NCI-H1105 (cell line): ENCODE measurements at places on chromosomes 3 and 15.

GRCh38 chr3:56884387-56884786 is 82.6 kb upstream of the ARHGEF3 start:
- DNase-seq: no peak

DNA sequence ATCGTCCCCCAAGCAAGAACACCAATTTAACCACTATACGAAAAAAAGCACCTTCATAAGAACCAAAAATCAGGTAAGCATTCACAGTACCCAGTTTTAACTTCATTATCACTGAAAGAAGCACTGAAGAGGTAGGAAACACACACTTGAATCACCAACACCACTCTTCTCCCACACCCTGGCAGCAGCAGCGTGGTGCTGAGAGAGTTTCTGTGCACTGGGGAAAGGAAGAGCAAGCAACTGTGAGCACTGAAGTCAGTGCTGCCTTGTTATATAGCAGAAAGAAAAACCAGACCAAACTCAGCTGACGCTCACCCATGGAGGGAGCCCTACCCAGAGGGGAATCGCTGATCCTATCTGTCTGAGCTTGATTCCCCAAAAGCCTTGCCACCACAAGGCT is 98.2 kb downstream of the DMXL2 start:
- DNase-seq: no peak

- DNase-seq: no peak
Observed at GRCh38 chr3:172601066-172601832, 78.0 kb upstream of the TNFSF10 start.

DNA sequence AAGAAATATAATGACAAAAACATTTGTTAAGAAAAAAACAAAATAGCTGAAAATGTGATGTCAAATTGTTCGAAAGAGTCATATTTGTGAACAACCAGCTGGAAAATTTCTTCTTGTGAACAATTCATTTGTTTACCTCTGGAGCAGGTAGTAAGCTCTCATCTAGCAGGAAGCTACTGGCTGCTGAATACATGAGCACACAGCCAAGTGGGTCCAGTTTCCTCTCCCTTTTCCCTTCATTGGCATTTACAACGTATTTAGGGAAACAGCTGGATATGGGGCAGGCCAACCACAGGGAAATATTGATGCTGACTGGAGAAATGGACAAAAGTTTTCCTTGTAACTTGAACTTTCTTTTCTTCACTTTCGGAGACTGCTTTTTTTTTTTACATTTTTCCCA is 1354.7 kb upstream of the EPHA6 start:
- DNase-seq: no peak

- DNase-seq: no peak
Observed at GRCh38 chr15:60397772-60398445, at the start of gene ANXA2. Gene ANXA2, minus strand, starts transcription at chr15:60397986. Its CDS starts 11,911 bp downstream, at chr15:60386075.

DNA sequence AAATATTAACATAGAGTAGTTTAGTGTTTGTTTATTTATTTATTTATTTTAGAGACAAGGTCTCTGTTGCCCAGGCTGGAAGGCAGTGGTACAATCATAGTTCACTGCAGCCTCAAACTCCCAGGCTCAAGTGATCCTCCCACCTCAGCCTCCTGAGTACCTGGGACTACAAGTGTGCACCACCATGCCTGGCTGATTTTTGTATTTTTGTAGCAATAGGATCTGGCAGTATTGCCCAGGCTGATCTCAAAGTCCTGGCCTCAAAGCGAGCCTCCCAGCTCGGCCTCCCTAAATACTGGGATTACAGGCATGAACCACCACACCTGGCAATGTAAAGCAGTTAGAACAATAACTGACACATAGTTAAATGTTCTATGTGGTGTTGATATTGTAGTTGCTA is 4.4 kb upstream of the ZNF148 start:
- no peak for DNase-seq

DNA sequence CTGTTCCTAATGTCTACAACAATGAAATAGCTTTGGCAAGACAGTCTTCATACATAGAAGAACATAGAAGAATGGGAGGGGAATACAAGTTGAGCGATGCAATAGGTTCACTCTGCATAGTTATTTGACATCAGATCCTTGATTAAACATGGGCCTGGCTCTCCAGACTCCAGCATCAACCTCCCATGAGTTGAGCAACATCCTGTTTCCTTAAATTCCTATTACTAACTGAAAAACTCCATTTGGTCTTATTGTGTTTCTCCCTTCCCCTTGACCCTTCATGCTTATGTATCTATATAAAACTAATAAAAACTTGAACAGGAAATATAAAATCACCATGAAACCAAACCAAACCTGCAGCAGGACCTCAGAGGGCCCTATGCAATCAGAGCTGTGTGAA is 304.5 kb upstream of the SATB1 start:
- DNase-seq: no peak

GRCh38 chr15:61743345-61743909 is 316.8 kb downstream of the VPS13C start:
- DNase-seq: no peak

GRCh38 chr3:125589547-125590122 is 5.7 kb downstream of the OSBPL11 start:
- no peak for DNase-seq

DNA sequence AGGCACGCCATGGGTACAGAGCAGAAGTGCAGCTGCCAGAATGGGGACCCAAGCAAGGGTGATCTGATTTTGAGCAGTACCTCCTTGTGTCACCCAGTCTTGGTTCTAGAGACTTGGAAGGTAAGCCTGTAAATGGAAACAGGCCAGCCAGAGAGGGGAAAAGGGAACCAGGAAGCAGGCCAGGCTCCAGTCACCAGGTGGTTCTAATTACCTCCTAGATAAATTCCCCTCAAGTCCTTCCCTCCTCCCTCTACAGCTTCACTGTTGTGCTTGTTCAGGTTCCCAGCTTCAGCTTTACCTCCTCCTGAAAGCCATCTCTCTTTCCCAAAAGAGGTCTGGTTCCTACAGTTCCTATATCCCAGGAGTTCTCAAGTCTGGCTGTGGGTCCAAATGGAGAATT is 58.8 kb upstream of the SLC7A14 start:
- DNase-seq: no peak

GRCh38 chr3:170760174-170760526 is 109.8 kb downstream of the RPL22L1 start:
- no peak for DNase-seq

GRCh38 chr15:82139823-82140268 is 94.0 kb upstream of the MEX3B start:
- peak; percentile 10 for DNase-seq

DNA sequence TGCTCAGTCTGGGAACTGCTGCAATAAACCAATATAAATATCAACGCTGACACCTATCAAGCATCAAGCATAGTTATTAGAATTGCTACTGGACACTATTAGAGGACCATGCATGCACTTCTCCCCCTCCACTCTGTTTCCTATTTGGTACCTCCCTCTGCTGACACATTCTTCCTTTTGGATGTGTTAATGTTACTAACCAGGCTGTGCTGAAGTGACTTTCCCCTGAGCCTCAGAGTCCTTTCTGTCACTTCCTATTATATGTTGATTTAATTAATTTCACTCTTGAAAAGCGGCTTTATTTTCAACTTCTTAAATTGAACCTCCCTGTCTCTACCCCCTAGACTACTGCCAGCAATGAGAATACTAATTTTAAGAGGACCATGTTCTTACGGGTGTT is 379.1 kb downstream of the MCTP2 start:
- DNase-seq: no peak

GRCh38 chr3:160676547-160677303 is at the start of gene ARL14:
Gene ARL14, plus strand, starts transcription at chr3:160677160. Its CDS starts 187 bp downstream, at chr3:160677347.
- DNase-seq: no peak

DNA sequence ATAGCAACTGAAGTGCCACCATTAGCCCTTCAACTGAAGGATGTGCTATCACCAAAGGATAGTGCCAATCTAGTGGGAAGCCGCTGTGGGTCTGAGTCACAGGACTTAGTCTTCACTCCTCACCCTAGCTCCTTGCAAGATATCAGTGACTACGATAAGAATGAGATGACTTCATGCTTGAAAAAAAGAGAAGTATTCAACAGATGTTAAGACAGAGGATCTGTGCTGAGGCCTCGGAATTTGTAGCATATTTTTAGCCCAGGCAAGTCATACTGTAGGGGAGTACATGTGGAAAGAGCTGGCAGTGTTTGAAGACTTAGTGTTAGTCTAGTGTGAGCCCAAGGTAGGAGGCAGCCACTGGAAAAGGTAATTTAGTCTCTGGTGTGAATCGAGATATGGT is 270.7 kb upstream of the LRTM1 start:
- DNase-seq: no peak

GRCh38 chr15:85858586-85859375 is 64.1 kb upstream of the KLHL25 start:
- DNase-seq: peak; percentile 61

- DNase-seq: no peak
Observed at GRCh38 chr15:66400351-66400774, 13.7 kb downstream of the MAP2K1 start.

DNA sequence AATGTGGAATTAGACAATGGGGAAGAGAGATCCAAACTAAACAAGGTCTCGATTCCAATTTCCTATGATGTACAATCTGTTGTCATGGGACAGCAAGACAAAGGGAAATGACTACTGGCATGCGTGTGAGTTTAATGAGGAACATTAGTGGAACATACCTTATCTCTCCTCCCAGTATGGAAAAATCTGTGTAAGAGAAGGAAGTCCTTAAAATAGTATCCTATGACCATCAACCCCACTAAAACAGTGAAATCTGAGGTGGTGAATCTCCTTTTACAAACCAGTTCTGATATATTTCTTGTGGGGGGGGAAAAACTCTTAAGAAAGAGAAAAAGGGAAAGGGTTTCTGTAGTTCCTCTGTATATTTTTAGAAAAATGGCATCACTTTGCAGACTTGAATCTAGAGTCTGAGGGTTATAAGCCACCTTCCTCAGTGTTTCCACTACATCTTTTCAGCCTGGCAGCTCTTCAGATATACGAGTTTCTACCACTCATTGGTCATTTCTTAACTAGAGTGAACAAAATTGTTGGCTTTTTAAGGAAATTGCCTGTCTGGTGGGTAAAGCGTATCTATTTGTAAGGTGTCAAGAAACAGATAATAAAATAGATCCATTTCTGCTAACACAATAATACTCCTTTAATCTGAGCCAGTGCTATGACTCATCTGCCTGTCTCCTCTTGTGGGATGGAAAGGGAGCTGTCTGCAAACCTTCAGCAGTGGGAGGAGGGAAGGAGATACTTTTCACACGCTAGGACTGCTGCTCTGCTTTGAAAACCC is 3.0 kb upstream of the TNFAIP8L3 start:
- no peak for DNase-seq

DNA sequence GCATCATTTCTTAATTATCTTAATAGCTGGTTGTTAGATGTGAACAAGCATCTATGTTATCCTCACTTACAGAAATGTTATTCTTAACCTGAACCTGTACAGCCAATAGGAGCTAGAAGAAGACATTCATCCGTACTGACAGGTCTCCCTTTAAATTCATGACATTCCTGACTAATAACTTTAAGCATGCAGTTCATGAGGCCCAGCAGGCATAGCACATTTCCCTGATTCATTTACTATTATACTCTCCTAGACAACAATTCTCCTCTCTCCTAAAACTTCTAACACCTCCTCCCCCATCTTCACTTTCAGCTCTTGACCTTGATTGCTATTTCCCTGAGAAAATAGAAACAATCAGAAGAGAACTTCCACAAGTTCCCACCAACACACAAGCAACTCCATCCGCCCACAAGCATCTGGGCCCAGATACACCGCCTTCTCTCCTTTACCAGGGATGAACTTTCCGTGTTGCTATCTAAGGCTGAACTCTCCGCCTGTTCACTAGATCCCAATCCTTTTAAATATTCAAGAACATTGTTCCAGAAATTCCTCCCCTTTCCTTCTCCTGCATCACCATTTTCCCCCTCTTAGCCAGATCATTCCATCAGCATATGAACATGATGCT is 62.9 kb upstream of the SPRED1 start:
- DNase-seq: no peak

DNA sequence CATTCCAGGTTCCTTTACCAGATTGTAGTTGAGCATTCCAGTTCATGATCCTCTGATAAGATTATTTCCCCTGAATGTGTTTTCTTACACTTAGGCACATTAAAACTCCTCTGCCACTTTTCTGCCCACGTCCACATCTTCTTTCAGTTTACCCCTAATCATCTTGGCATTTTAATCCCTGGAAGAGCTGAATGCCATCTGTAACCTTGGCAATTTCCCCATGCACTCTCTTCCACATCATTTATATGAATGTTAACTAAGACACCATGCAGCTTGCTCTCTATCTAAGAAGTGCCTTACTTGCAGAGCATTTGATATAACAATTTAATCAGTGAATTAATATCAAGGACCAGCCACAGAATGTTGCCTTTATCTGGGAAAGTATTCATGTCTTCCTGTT is 25.8 kb downstream of the TIMP4 start:
- no peak for DNase-seq

DNA sequence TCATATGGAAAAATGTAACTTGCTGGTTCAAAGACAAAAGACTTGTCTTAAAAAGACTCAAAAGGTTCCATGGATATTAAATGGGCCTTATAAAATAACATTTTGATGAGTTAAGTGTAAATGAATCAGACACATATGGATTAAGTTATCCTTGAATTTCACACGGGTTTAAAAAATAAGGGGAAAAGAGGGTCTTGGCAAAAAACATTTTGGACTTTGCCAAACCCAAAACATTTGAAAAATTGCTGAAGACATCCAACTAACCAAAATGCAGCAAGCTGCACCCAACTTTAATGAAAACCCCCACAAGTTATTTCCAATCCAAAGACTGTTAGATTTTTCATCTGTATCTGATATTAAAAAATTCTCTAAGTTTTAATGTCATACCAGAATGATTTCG is 200.7 kb downstream of the MEIS2 start:
- no peak for DNase-seq

- DNase-seq: no peak
Observed at GRCh38 chr3:167750272-167750971, 14.9 kb downstream of the SERPINI1 start.

DNA sequence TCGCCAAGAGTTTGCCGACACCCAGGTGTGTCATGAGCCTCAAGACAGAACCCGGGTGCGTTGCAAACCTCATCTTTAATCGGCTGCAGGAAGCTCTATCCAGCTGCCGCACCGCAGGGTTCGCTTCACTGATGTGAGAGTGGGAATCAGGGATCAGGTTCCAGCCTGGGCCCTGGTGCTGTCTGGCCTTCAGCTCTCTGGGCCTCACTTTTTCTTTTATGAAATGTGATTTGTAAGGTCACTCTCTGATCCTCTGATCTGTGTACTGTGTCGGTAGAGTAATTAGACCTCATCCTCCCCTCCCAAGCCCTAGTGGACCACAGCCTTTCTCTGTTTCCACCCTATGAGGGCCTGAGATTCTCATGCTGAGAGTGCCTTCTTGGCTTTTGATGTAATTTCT is 202.8 kb upstream of the UBE2E1 start:
- DNase-seq: no peak

- no peak for DNase-seq
Observed at GRCh38 chr3:152177757-152178156, 91.0 kb upstream of the MBNL1 start.

DNA sequence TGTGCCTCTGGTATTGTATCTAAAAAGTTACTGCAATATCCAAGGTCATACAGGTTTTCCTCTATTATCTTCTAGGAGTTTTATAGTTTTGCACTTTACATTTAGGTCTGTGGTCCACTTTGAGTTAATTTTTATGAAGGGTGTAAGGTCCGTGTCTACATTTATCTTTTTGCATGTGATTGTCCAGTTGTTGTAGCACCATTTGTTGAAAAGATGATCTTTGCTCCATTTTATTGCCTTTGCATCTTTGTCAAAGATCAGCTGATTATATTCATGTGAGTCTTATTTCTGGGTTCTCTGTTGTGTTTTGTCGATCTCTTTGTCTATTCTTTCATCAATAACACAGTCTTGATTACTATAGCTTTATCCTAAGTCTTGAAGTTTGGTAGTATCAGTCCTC is 6.7 kb downstream of the CHRNA7 start:
- DNase-seq: no peak
